ENCODE measurements at places on chromosomes 11 and 22.

- no peak for DNase-seq
These were observed 7.0 kb upstream of the SLC1A2 start for GRCh38 chr11:35426351-35426750.

DNA sequence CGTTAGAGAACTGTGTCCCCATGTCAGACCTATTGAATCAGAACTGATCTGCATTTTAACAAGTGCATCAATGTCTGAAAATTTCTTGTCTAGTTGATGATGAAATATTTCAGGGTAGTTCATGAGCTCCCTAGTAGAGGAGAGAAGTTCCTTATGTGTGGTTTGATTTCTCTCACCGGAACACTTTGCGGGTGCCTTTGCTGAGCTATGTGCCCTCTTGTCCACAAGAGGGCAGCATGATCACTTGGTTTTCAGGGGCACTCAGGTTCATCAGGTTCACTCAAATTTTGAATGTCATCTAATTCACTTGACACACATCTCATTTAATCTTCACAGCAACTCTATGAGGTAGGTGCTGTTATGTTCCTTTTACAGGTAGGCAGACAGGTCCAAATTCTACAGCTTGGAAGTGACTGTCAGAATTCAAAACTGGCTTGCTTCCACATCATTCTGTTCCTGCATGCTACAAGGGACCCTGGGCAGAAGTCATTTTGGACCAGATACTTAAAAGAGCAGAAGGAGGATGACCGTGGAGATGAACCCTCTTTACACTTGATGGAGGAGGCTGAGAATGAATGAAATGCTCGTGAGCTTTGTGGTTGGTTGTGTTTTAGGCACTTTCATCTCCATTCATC, 55.6 kb downstream of the P4HA3 start:
- DNase-seq = peak; percentile 33

DNA sequence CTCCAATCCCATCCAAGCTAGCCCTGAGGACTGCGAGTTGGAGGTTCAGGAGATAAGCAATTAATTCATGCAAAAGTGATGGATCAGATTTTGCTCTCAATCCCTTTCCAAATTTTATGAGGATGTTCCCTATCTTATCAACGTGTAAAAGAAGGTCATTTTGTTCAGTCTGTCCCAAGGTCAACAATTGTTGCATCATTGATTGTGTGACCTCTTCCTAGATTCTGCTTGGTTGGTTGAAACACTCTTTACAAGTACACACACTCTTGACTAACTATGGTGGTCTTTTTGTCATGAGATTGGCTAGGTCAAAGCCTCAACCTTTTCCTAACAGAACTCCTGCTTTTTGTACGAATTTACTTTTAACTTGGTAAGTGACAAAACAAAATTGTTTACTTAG, 41.7 kb downstream of the COMMD9 start:
- DNase-seq = no peak

DNA sequence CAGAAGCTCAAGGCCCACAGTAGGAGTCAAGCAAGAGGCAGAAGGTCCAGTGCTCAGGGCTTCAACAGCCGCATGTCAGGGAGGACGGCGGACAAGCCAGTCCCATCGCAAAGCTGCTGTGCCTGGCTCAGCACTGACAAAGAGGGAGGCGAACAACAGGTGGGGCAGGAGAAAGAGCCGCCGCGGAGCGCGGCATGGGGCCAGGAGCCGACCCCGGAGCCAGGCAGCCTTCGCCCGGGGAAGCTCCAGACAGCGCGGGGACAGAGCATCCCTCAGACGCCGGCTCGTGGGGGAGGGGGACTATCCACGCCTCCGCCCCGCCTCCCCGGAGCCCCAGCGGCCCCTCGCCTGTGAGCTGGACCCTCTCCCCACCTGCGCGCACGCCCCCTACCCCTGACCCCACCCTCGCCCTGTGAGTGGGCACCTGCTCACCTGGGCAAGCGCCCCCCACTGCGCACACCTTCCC, 369 bp downstream of the DHCR7 start:
- no peak for DNase-seq
